Activated naive CD4-positive, alpha-beta T cell treated with anti-CD3 and anti-CD28 coated beads, Interleukin-2, amount 50 U/mL, for 16 hours (primary cell): ENCODE measurements at places on chromosomes 3 and 15.
A peak's percentile ranks its signal among the peaks of the same experiment; 100 is the strongest.

DNA sequence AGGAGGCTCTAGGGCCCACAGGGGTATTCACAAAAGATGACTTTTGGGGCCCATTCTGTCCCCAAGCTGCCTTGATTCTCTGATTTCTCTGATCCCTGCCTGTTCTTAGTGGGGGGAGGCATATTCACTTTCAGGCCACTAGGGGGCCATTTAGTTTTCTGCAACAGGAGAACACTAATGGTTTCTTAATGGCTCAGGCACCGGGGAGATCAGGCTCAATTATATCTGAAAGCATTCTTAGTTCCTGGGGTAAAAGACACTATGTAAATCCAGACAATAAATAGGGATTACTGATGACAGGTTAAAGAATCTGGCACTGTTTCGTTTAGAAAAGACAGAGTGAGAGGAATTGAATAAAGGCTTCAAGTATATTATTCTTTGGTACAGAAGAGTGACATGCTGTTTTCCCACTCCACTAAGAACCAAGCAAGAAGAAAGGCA is 2.5 kb upstream of the INAFM2 start:
- DNase-seq, result peak; percentile 51

- DNase-seq, result no peak
These were observed 156.6 kb downstream of the MCTP2 start for GRCh38 chr15:94387849-94388441.

GRCh38 chr3:195577645-195578177 is 6.0 kb downstream of the APOD start:
- DNase-seq, result no peak

DNA sequence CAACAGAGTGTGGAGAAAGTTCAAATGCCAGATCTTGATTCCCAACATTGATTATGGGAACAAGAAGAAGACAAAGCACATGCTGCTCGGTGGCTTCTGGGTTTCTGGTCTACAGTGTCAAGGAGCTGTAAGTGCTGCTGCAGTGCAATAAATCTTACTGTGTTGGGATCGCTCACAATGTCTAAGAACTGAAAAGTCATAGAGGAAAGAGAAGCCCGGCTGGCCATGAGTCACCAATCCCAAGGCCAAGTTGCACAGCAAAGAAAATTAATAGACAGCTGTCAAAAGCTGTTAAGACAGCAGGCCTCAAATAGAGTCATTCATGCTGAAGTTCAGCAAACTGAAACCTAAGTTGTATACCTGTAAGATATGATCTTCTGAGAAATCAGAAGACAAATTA is 33.2 kb upstream of the SPPL2A start:
- DNase-seq, result no peak

GRCh38 chr3:25457671-25458419 is 29.8 kb downstream of the RARB start:
- DNase-seq, result no peak

- no peak for DNase-seq
These were observed 2.3 kb upstream of the SLC2A2 start for GRCh38 chr3:171028779-171029232.

DNA sequence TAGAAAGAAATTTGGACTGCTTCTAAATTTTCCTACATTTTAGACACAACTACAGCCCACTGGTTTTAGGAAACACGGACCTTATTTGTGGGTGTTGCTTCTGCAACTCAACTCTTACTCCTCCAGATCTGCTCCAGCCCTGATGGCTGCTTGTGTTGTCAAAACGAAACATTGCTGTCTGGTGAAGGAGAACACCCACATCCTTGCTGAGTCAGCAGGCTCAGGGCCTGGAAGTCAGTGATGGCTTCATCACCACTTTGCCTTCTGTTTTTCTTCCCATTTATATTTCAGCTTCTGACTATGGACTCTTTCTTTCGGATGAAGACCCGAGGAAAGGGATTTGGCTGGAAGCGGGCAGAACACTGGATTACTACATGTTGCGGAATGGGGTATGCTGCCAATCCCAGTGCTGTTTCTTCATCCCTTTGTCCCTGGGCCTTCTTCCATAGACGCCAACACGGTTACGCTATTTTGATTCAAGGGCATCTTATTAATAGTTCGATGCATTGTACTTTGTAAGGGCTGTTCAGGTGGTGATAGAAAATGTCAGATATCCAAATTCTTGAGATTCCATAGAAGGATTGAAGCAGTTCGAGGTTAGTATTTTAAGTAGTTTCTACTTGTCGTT is 392.6 kb upstream of the TPM1 start:
- DNase-seq, result no peak

- no peak for DNase-seq
These were observed 10.6 kb downstream of the LSG1 start for GRCh38 chr3:194661374-194661773.

DNA sequence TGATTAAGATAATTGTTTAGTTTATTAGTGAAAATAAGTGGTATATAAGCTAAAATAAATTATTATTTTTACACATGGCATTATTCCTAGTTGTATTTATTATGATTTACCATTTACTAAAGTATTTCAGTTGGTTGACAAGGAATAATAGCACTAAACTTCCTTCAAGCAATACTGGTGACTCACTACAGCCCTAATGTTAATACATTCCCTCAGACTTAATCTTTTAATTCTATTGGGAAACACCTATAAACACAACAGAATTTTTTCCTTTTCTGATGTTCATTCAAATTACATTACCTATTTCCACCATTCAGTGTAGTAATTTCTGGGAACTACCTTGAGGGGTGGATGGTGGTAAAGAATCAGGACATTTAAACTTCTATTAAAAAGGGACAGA is 264.0 kb downstream of the TIGIT start:
- no peak for DNase-seq

GRCh38 chr15:77839970-77840905 is 207.5 kb upstream of the LINGO1 start:
- DNase-seq, result no peak

GRCh38 chr3:116640109-116640508 is 69.5 kb upstream of the TUSC7 start:
- DNase-seq, result no peak

DNA sequence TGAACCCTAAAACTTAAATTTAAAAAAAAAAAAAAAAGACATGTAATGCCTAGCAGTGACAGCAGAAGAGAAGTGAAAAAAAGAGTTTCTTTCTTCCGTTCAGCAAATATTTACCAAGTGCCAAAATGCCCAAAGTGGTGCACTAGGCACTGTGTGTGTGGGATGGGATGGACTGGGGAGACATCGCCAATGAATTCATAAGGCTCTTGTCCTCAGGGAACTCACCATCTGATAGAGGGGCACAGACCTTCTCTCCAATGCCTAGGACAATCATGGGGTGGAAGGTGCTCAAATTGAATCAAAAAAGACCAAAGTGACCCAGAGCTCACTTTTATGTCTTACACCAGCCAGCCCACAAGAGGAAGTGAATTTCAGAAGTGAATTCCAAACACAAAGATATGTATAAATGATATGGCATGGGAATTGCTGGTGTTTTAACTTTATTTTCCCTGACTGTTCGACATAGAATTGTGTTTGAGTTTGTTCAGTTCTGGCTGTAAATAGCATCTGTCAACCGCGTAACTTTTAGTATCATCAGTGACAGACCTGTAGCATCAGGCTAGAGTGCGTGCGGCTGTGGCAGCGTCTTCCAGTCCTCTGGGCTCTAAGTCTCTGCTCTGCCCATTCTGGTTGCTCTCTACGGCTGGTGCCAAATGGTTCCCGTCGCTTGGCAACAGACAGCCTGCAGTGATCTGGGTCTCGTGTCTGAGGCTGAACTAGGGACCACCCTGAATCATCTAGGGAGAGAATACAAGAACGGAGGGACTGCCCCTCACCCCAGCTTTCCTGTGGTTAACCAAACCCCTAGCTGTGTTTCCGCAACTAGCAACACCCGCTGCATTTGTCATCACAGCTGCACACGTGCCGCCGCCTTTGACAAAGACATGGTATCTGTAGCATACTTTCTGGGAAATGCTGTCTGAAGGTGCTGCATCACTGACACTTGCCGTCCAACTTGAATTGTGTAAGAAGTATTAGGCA is 154.0 kb upstream of the THBS1 start:
- DNase-seq, result peak; percentile 67

GRCh38 chr15:66046751-66047150 is 177.5 kb downstream of the RAB11A start:
- DNase-seq, result no peak

- no peak for DNase-seq
These were observed 12.4 kb downstream of the PFN2 start for GRCh38 chr3:149958171-149958796.

DNA sequence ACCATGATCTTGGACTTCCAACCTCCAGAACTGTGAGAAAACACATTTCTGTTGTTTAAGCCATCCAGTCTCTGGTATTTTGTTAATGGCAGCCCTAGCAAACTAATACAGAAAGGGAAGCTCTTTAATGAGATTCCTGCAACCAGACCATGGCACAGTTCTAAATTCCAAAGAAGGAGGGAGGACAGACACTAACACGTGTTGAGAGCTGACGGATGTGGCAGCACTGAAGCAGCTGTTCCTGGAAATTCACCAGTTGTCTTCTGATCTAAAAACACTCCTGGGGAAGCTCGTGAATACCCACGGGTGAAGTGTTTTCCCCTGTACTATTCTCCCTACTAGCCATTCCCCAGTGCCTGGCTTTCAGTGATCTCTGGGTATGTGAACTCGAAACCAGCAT is 56.7 kb downstream of the RPL22L1 start:
- no peak for DNase-seq
